RKO (cell line): ENCODE measurements at places on chromosomes 3 and 15.

DNA sequence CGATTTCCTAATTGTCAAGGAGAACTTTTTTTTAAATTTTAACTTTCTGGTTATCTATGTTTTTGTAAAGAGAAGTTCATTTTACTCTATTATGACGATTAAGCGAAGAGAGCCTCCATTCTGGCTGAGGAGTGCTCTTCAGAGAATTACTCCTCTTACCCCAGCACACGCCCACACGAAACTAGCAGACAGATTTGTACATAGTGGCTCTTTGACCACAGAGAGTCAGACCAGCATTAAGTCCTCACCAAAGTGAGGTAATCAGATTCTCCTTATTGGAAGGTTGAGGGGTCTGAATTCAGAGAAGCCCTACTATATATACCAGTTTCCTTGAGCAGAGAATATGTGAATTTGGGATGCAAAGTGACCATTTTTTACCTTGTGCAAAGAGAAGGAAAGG, 204.8 kb upstream of the TSC22D2 start:
- no peak for DNase-seq

GRCh38 chr3:143627336-143627735, 220.9 kb downstream of the SLC9A9 start:
- no peak for DNase-seq

DNA sequence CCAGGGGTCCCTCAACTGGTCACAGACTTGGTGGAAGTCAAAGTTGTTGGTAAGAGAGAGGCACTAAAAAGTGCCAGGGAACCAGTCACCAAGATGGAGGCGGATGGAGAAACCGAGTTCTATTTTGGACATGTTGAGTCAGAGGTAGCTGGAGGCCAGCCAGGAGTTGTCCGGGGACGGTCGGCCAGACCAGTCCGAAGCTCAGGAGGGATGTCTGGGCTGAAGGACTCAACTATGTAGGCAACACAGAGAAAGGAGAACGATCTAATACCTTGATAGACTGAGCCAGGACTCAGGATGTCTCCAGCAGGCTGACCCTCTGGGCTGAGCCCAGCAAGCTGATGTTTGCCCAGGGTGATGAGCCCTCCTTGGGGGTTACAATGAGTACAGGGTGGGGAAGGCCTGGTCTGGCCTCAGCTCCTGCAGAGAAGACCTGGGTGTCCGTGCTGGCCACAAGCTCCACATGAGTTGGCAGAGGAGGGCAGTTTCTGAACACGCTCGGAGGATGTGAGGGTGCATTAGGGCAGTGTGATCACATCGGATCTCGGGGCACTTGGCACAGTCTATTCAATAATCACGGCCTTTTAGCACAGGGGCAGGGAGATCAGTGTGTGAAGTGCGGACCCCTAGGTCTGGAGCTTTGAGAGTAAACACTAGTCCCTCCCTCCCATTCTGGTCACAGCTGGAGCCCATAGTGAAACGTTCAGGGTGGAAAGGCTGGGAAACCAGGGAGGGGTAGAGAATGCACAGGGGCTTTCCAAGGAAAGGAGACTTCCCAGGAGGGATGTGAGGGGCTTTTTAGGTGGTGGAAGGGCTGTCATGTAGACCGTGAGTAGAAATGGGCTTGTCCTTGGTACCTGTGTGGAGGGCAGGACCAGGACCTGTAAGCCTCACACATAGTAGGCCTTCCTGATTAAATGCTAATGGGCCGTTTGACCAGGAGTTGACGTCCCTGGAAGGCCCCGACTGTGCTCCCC, 111.9 kb downstream of the ETFA start:
- DNase-seq = peak; percentile 45

DNA sequence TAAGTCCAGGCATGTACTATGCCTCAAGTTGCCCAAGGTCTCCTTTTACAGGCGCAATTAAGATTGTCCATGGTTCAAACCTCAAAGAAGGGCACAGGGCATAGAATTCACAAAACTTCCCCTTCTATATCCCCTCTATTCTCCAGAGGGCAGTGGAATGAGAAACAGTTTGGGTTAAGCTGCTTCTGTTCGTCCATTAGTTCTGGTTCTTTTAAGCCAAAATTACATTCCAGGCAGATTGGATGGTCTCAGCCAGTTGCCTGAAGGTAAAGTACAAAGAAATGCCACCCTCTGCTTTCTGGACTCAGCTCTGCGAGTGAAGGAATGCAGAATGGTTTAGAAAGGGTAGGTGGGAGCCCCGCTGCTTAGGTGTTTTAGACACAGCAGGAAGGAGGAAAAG, 200.7 kb downstream of the GREM1 start:
- DNase-seq = no peak

- no peak for DNase-seq
Observed at GRCh38 chr3:40869013-40869412, 330.3 kb upstream of the CTNNB1 start.

DNA sequence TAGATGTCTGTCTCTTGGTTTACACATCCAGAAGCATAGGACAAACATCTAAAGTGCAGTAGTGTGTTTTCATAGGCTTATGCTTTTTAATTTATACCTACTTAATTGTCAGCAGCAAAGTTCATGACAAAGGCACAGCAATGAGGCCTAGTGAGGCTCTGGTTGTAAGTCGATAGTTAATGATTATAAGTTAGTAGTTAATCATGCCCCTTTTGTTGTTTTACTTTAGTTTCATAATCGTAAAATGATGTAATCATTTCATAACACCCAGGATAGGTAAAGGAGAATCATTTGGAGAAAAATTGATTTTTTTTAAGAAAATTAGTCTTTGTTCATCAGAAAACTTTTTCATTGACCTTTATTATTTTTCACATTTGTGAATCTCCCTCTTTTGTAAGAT, 351.9 kb downstream of the LSAMP start:
- no peak for DNase-seq

GRCh38 chr3:120475722-120476377, 25.1 kb upstream of the FSTL1 start:
- no peak for DNase-seq

DNA sequence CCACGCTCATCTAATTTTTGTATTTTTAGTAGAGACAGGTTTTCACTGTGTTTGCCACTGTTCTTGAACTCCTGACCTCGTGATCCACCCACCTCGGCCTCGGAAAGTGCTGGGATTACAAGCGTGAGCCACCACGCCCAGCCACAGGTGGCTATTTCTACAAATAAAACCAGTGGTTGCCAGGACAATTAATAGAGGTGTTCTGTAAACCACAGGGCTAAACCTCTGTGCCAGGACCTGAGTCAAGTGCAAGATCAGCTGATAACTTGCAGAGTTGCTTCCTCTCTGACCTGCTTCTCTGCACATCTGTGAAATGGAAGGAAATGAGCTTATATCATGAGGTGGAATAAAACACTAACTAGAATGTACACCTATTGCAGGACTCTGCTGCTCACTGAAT, 72.8 kb downstream of the CD200R1L start:
- DNase-seq = no peak

DNA sequence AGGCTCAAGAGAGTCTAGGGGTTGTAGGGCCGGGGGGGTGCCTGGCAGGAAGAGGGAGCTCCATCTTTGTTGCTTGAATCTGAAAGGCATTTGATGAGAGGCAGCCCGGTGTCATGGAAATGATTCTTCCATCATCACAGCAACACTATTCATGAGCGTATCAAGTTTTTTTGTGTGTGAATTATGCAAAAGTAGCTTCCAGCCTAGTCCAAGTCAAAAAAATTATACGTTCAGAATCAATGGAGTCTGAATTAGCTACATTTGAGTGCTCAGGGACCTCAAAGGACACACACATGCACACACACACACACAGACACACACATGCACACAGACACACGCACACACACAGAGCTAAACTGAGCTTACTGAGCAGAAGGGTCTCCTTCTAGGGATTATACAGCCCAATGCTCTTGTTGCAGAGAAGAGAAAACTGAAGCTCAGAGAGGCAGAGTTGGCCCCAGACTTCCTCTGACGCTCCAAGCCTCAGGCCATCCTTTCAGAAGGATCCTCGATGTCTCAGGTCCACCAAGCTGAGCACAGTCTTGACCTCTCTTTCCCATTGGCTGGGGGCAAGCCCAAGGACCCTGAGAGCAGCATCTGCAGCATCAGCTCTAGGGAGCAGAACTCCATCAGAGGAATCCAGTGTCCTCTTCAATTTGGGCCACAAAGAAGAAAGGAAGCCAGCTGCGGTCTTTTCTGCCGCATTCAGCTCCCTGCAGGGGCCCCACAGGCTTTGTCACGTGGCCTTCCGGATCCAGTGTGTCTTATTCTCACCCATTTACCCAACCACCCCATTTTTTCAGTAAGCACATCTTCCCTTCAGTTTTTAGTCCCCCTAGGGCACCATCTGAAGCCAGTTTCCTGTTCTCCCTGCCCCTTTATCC, 228.0 kb downstream of the UACA start:
- DNase-seq = no peak

DNA sequence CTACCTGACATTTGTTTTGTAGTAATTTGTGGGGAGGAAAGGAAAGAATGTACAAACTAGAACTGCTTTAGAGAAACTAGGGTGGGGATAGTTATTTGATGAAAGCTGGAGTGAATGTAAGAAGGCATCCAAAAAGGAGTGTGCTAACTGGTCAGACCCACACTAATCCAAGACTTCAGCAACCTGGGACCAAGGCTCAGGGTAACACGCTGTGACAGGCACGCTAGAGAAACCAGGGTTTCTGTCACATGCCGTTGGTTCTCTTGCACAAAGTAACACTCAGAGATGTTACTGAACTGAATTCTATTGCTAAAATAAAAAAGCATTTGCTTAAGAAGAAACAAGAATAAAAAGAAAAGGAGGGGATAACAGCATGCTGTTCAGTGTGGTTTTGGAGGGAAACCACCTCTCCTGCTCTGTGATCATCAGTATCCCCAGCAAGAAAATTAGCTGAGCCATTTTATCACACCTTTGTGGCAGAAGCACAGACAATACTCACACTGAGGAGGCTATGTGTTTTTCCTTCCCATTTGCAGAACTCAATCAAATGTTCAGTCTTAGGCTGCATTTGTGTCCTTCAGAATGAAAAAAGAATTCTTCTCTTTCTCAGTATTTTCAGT, 2.8 kb upstream of the CCDC80 start:
- DNase-seq = no peak

DNA sequence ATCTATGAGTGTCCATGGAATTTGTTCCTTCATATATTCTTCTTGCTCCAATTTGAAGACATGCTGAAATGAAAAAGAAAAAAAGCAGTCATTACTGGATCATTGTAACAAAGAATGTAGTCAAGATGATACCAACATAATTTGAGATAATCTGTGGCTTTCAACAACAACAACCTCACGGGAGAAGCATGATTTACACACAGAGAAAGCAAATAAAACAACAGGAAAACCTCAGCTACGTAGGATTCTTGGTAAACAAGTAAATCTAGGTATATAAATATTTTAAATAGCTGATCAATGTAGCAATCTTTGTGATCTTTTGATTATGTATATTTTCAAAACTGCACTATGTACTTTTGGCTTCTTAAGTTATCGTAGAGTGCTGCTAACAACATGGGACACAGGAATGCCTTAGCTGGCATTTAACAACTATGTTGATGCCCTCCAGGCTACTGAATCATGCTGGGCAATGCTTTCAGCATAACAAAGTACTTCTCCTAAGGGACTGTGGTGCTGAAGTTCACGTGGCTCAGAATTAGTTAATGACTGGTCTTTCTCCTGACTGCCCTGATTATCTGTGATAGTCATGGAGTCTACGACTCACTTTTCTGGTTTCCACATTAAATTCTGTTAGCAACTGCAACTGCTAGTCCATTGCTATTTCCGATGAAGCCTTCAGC, 96.5 kb upstream of the MYO5C start:
- peak; percentile 11 for DNase-seq

DNA sequence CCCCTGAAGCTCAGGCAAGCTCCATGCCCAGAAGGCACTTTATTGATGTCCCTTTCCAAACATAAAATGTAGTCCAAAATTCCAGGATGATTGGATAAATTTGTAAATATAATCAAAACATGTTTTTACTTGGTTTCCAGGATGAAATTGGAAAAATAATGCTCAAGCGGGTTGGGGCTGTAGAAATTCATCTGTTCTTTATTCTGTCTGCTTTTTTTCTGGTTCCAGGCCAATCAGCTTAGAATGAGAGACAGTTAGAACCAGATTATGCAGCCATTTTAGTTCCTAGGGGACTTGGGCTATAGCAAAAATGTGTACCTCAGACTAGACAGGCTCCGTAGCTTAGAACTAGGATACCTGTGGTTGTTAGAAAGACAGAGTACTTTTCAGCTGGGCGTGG, 450.8 kb downstream of the MCTP2 start:
- no peak for DNase-seq

DNA sequence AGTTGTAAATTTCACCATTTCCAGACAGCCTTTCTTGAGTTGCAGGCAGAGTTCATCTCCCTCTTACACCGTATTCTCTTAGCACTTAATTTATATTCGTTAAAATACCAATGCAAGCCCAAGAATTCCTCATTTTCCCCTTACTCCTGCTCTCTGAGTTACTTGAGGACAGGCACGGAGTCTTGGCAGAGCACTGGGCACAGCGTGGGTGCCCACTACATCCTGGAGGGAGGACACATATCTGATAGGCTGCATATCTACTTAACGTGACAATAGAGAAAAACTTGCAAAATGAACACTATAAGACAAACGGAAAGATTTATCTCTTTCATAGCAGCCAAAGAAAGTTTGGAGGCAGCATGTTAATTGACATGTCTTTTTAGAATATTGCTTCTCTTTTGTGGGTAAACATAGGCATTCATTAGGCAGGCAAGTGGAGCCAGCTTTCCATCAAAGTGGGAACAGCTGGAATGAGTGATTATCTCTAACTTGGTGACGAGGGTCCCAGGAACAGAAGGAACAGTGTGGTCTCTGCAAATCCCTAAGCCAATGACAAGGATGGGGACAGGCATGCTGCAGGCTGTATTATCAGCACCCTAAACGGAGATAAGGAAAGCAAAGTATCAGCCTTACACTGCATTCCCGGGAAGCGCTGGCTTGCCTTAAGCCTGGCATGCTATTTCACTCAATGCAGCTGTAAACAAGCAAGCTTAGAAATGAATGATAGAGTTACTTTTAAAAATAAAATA, 116.5 kb downstream of the RTP4 start:
- DNase-seq = no peak

- DNase-seq = no peak
Observed at GRCh38 chr15:27628486-27628885, 470.6 kb downstream of the OCA2 start.

DNA sequence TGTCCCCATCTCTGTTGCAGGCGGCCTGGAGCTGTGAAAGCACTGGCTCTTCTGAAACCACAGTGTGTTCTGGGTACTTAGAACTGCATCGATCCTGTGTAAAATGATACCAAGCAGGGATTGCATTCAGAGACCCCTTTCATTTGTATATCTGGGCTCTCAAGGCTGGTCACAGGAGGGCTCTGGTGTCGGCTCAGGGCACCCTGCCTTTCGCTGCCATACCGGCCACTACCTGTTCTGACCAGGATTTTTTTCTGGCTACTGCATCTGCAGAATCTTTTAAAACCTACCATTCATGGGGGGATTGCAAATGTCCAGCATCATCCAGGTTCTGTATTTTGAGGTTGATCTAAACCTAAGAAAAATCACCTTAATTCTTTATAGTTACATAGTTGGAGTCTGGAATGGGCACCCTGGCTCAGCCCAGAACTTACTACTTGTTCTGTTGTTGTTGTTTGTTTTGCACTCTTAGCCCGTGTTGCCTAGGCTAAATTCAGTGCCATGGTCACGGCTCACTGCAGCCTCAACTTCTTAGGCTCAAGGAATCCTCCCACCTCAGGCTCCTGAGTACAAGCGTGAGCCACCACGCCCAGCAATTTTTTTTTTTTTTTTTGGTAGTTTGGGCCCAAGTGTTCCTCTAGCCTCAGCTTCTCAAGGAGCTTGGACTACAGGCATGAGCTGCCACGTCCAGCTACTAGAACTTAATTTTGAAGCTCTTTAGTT, 52.7 kb downstream of the TRIM71 start:
- no peak for DNase-seq
